ENCODE measurements at places on chromosomes 4 and X.

DNA sequence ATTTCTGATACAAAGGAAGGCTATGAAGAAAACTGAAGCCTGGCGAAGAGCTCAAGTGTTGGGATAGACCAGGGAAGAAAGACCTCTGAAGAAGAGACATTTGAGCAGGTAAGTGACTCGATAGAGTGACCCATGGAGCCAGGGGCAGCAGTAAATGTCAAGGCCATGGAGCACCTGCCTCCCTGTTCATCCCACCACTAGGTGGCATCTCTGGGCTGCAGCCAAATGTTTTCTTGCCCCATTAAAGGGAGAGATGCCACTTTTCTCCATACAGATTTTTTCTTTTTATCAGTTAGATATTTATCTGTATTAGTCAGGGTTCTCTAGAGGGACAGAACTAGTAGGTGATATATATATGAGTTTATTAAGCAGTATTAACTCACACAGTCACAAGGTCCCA, 4.9 kb upstream of the ZNF81 start:
- peak; percentile 14 for DNase-seq

DNA sequence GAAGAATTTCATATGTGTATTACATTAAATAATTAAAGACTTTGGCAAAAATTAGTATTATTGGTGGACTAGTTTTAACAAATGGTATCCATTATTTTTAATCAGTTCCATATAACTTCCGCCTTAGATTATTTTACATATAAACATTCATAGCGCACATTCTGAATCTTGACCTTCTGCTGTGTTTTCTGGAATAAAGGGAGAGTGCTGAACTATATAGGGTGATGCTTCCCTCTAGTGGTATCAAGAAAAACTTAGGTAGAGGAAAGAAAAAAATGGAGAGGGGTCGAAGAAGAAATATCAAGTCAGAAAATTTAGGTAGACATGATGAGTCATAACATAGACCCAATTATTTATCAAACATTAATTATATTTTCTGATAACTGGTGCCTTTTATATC, 155.6 kb upstream of the PACRGL start:
- DNase-seq: no peak

GRCh38 chr4:185638548-185639301, 103.4 kb upstream of the PDLIM3 start:
- no peak for DNase-seq

DNA sequence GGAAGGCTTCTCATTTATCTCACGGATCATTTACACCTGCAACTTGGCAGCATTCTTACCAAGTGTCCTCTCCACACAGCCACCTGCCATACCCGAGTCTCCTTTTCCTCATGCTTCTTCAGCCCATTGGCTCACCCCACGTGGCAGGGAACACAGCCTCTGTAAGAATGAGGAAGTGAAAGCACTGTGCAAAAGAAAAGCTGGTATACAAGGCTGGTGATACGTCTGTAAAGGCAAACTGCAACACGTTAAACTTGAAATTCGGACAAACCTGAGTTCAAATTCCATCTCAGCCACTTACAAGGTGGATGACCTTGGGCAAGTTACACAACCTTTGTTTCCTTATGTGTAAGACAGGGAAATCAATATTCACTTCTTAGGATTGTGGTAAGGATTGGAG, 164.0 kb upstream of the RASGEF1B start:
- DNase-seq: no peak

DNA sequence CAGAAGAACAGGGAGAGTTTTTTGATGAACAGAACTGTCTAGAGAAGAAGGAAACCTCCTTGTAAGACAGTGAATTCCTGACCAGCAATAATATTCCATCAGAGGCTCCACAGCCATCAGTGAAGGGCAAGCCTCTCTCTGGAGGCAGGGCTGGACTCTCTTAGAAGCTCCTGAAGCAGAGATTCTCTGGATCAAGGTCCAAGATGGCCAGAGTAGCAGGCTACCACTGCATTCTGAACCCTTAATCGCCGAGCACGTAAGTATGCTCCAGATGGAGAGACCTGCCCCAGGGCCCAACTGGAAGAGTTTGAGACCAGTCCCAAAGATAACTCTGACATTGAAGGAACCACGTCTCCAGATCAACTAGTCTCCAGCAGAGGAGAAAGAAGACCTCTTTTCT, 16.4 kb downstream of the GABRE start:
- DNase-seq: no peak

GRCh38 chr4:107018344-107018735, 17.8 kb downstream of the DKK2 start:
- DNase-seq: no peak

DNA sequence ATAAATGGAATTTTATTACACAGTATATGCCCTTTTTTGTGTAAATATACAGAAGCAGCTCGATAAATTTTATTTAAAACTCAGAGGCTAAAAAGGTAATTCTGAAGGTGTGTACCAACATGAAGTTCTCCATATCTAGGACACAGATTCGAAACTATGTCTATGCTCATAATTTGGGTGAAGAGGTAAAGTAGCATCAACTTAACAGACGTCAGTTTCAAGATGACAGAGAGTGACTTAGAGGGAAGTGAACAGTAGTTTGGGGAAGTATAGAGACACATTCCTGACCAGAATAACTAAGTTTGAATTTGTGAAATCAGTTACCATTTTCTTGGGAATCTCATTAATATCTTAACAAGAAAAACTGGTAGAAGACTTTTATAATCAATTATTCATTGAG, 2493.3 kb downstream of the ARAP2 start:
- no peak for DNase-seq

- no peak for DNase-seq
These were observed 83.1 kb upstream of the MSX1 start for GRCh38 chr4:4776335-4776734.

- no peak for DNase-seq
These were observed 38.0 kb downstream of the CCNG2 start for GRCh38 chr4:77194989-77195388.

GRCh38 chr4:52614241-52614640, 44.9 kb downstream of the USP46 start:
- no peak for DNase-seq

- DNase-seq: no peak
These were observed 243.4 kb downstream of the AR start for GRCh38 chrX:67787196-67787595.

DNA sequence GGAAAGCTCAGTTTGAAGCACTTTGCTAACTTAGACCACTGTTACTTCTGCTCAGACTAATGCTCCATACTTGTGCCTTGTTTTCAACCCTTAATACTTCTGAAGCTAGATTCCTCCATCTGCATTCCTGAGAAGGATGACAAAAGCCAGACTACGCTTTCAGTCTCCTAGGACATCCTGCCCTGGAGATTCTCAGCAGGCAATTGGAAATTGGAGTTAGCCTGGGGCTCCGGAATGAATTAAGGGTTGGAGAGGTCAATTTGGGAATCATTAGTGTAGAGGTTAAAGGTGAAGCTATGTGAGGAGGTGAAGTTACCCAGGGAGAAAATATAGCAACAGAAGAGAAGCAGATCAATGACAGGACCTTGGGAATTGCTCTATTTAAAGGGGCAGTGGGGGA, 215.9 kb upstream of the MBNL3 start:
- DNase-seq: no peak

GRCh38 chrX:132333351-132333750, 114.1 kb upstream of the RAP2C start:
- DNase-seq: no peak

DNA sequence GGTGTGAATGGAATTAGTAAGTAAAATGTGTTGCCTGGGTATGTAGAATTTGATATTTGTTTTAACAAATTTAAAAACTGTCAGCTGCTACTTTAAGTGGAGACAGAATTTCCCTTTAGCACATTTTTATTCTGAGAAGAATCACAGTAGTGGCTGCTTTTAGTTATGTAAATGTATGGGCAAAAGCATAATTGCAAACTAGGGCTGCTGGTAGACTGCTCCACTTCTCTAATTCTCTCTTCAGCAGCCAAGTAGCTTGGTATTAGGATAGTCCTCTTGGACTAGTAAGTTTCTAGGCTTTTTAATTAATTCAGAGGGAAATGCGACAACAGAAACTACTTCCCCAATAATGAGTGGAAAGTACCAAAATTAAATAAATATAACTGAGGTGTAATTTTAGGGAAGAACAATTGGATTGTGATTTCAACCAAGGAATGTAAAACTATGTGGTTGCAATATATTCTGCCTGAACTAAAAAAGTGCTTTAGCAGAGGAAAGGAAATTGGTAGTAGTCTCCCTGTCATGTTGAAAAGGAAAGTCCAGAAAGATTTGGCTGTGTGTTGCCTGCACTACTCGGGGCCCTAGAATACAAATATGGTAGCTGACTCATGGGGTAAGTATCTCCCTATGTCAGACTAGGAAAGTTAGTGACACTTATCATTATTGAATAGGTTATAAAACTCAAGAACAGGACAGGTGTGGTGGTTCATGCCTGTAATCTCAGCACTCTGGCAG, 9.2 kb upstream of the EIF4E start:
- no peak for DNase-seq

GRCh38 chrX:147847999-147848398, 63.7 kb upstream of the FMR1 start:
- no peak for DNase-seq

DNA sequence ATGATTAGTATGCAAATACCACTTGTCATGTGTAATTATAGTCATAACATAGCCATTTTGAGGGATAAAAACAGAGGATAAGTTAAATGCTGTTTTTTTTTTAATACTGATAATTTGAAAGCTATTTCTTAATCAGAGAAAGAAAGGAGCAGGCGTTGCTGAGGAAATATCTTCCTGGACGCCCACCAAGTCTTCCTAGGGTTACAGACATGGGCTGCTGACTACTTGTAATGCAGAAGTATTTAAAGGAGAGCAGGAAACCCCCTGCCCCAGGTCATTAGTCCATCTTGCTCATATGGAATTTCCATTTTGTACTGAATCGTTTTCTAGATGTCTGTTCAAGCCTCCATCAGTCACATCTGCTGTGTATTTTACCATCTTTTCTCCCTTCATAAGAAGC, 176.2 kb downstream of the ADGRL3 start:
- no peak for DNase-seq

DNA sequence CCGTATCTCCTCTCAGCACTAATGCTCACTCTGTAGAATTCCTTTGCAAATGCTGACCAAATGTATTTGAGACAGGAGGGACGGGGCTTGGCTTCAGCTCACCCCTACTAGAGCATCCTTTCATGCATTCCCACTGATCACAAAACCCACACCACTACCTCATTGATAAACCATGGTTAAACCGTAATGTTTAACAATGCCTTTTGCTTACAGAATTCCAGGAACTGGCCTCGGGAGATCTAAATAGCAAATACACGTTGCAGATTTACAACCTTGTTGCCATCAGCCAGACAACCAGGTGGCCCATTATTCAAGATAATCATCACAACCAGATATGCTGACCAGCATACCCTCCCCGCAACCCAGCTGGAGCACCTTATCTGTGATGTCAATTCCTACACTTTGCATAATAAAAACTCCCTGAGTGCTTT, 391.9 kb downstream of the KCTD8 start:
- no peak for DNase-seq

DNA sequence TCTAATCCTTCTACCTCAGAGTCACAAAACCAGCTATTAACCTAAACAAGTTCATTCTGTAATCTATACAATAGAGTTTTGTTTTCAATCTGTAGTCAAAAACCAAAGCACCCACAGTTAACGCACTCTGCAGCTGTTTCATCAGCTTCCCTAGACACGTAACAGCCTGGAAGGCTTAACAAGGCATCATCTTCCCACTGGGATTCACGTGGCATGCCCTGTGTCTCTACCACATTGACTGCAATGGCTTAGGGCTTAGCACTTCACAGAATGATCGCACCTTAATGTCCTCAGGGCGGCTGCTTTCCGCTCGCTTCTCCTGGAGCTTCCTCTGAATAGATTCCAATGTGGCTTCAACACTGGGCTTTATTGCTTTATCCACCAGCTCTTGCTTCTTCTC, 49.7 kb upstream of the NAP1L5 start:
- DNase-seq: no peak

- no peak for DNase-seq
These were observed 162.2 kb downstream of the BCOR start for GRCh38 chrX:39935411-39936064.

GRCh38 chrX:77431227-77431626, 16.0 kb upstream of the FGF16 start:
- no peak for DNase-seq

DNA sequence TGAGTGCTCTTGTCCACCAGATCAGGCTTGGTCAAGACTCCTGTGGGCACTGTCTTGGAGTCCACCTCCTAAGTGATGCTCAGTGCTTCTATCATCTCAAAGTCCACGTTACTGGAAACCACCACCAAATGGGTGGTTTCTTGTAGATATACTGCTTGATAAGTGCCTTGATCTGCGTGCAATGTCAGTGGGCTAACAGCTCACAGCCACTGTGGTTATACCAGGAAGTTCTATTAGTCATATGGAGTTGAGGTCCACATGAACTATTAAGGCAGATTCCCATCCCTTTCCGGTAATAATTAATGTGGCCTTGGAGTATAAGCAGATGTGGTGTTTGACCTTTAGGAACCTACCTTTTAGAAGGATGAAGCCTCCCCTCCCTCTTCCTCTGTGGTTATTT, 161.9 kb downstream of the ZNF518B start:
- no peak for DNase-seq

GRCh38 chrX:23666282-23666681, 1.0 kb upstream of the PRDX4 start:
- no peak for DNase-seq

DNA sequence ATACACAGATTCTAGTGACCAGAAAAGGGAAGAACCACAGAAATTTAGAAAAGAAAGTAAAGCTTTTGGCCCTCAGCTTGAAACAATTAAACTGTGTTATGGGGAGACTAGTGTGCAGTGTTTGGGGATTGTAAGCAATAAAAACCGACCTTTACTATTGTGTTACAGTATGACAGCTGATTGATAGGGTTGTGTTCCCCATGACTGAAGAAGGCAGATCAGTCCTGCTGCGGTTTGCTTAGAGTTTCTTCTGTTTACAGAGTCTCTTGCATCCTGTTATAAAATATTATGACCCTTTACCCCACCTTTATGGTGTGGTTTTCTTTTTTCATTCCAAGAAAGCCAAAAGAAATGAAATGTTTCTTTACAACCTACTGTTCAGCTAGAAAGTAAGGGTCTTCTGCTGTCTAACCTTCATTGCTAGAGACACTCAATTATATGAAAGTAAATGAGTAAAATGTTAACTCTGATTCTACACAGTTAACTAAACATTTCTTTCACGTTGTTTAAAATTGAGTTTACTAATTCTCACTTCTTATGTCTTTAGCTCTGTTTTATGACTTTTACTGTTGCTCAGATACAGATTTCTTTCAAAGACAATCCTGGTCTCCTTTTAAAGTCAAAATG, 18.1 kb downstream of the CHIC1 start:
- DNase-seq: no peak
